Stimulated activated CD4-positive, alpha-beta T cell treated with anti-CD3 and anti-CD28 coated beads, Interleukin-2, amount 100 ng/mL, for 4 hours (primary cell): ENCODE measurements at places on chromosomes 1 and 21.

DNA sequence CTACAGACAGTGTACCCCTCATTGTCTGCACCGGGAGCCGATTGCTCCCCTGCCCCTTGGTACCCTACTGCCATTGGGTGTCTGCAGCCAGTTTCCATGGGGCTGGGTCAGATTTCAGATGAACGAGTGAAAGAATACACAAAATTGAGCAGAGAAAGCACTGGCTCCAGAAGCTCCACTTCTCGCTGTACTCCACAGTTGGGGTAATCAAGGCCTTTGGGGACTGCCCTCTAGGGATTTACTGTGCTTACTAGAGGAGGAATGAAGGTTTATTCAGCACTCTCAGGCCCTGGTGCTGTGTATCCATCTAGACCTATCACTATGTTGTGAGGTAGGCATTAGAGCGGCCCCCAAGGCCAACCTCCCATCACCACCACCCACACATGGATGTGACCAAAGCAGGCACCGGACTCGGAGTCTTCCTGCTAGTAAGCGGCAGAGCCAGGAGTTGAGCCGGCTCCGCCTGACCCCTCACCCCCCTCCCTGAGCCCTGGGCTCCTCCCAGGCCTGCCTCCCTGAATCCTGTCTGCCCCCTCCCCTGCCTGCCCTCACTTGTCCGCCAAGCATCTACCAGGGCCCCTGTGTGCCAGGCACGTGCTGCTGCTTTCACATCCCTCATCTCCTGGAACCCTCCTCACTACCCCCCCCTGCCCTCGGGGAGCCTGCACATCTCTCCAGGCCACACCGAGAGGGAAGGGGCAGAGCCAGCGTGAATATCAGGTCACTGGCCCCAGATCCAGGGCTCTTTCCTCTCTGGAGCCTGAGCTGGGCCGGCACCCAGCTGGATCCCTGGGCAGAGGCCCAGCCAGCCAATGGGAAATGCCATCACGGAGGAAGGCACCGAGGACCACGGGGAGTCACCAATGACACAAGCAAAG lies 23.3 kb downstream of the KCNN3 start:
- no peak for DNase-seq

- no peak for DNase-seq
These were observed 66.1 kb downstream of the CYYR1 start for GRCh38 chr21:26506956-26507355.

GRCh38 chr1:5765997-5766913 lies 226.0 kb downstream of the NPHP4 start:
- DNase-seq, result no peak

DNA sequence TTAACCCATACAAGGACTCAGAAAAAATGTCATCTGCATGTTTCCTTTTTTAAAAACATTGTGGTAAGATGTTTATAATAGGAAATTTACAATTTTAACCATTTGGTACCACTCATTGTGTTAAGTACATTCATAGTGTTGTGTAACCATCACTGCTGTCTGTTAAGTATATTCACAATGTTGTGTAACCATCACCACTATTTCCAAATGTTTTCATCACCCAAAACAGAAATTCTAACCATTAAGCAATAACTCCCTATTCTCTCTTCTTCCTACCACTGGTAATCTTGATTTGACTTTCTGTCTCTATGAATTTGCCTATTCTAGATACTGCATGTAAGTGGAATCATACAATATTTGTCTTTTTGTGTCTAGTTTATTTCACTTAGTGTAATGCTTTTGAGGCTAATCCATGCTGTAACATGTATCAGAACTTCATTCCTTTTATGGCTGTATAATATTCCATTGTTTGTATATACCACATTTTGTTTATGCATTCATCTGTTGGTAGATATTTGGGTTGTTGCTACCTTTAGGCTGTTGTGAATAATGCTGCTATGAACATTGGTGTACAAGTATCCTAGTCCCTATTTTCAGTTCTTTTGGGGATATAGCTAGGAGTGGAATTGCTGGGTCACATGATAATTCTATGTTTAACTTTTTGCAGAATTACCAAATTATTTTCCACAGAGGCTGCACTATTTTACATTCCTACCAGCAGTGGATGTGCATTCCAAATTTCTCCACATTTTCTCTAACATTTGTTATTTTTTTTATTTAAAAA lies 14.1 kb downstream of the HIPK1 start:
- no peak for DNase-seq
